ENCODE measurements at places on chromosomes 2 and 18.

DNA sequence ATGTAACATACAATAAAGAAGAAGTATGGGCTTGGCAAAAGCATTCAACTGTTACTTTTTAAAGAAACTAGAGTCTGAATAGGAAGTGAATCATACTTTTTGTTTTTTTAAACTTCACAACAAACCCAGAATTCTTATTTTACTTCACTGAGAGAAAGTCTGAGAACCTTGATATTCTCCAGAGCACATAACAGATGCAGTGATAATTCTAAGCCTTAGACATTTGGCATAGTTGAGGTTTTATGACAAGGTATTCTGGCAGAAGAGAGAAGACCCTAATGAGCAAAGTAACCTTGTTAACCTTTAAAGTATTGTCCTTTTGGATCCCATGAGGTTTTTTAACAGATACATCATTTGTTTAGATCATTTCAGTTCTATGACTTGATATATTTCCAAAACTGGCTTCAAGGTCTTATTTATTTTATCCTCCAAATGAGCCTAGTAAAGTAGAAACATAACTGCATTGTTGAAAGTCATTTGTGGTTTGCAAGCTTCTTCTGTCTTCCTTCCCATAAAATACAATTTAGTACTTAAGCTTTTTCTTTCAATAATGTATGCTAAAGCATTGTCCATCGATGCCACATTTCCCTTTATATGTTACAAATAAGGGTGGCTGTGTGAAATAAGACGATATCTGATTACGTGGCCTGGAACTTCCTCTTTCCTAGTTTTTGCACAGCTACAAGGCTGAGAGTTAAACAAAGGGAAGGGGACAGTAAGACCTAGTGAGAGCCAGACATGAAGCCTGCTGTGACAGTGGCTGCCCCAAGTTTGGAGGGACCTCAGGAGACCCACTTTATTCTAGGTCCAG is 86.1 kb upstream of the ITPRID2 start:
- no peak for DNase-seq

GRCh38 chr2:53242090-53242489 is 525.5 kb upstream of the CHAC2 start:
- no peak for DNase-seq

DNA sequence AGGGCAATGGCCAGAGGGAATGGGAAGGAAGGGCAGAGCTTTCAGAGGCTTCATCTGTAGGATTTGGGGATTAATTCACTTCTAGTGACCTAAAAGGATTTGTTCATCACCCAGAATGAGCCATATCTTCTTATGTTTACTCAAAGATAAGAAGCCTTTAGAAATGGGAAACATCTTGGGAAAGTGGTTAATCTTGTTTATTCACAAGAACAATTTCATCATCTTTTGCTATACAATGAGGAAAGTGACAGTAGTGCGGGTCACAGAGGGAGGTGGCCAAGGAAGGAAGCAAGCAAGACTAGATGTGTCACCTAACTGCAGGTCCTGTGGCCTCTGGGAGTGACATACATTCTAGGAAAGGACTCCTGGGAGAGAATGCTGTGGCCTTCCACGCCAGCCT is 140.4 kb upstream of the ALPP start:
- DNase-seq = no peak

DNA sequence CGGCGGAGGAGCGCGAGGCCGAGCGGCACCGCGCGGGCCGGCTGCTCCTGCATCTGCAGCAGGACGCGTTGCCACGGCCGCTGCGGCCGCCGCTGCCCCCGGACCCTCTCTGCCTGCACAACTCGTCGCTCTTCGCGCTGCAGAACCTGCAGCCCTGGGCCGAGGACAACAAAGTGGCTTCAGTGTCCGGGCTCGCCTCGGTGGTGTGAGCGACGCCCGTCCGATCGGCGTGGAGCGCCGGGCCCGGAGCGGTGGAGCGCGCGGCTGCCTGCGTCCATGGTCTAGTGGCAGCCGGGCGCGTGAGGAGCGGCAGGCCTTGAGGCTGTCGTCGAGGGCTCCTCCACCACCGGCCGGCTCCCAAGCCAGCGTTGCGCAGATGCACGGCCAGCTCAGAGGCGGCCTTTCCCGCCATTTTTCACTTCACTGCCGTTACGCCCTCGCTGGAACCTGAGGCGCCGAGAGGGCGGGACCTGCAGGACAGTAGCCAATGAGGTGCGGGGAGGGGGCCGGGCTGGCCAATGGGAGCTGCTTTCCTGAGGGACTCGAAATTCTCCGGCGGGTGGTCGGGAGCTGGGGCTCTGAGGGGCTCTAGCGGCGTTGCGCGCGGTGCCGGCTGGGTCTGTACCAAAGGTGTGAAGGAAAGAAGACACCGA is 1.9 kb downstream of the TLX2 start:
- DNase-seq = no peak

GRCh38 chr2:122908159-122908558 is 1116.9 kb upstream of the CNTNAP5 start:
- DNase-seq = no peak

DNA sequence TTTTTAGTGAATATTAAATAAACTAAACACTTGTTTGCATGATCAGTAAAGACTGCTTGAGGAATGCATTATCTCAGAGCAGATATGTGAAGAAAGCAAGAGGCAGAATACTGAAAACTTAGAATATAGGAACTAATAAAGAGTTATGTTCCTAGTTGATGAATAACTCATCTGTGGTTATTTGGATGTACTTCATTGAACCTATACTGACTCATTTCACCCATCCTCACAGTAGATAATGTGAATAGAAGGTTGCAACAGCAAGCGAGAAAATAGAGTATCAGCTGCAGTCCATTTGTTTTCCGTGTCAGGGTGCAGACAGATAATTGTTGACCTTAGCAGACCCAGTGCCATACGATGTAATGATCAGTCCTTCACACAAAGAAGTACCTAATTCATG is 945.7 kb upstream of the LRRTM1 start:
- no peak for DNase-seq

- DNase-seq = peak; percentile 34
These were observed 15.9 kb downstream of the ITGB1BP1 start for GRCh38 chr2:9407363-9407811.

DNA sequence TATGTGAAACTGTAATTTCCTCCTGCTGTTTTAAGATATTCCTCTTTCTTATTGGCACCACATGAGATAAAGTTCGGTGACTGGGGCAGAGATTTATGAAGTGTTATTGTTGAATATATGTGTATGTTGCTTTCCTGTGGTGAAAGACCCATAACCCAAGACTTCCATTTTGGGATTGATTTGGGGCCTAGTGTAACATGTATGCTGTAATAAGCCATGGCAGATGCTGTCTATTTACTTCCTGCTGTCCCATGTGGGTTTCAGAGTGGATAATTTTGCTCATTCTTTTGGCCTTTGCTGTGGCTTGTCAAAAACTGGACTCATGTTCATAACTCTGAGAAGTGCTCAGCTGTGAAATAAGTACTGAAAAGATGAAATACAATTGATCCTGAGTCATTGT is 10.8 kb upstream of the MYO1B start:
- no peak for DNase-seq

DNA sequence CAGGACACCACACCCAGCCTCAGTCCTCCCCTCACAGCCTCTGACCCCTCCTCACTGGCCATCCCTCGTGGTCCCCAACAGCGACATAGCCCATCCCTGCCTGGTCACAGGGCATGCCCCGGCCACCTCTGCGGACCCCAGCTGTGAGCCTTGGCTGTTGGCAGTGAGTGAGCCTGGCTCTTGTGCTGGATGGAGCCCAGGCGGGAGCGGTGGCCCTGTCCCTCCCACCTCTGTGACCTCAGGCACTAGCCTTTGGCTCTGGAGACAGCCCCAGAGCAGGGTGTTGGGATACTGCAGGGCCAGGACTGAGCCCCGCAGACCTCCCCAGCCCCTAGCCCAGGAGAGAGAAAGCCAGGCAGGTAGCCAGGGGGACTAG is 7.9 kb downstream of the DES start:
- DNase-seq = no peak

GRCh38 chr2:187003611-187004010 is 154.6 kb upstream of the ZSWIM2 start:
- DNase-seq = no peak

DNA sequence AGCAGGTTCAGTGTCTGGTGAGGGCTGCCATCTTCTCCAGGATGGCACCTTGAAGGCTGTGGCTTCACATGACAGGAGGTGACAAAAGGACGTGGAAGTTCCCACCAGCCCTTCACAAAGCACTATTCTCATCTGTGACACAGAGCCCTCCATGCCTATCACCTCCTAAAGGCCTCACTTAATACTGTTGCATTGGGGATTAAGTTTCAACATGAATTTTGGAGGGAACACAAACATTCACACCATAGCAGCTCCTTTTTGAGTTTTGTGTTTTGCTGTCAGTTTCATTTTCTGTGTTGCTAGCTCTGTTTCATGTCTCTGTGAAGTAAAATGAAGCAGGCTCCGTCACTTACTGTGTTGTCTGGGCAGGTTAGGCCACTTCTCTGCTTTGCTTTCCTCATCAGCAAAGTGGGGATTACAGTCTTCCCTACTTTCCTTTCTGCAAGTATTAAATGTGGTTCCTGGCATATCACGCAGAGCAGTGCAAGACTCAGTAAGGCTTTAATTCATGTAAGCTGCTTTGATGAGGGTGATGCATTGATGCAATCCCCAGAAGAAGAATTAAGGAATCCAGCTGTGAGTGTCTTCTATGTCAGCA is 31.6 kb downstream of the LIMS1 start:
- DNase-seq = peak; percentile 62

- peak; percentile 38 for DNase-seq
These were observed 195.6 kb downstream of the HRH4 start for GRCh38 chr18:24656050-24656449.

- no peak for DNase-seq
These were observed 46.8 kb upstream of the GPC1 start for GRCh38 chr2:240388471-240389301.

DNA sequence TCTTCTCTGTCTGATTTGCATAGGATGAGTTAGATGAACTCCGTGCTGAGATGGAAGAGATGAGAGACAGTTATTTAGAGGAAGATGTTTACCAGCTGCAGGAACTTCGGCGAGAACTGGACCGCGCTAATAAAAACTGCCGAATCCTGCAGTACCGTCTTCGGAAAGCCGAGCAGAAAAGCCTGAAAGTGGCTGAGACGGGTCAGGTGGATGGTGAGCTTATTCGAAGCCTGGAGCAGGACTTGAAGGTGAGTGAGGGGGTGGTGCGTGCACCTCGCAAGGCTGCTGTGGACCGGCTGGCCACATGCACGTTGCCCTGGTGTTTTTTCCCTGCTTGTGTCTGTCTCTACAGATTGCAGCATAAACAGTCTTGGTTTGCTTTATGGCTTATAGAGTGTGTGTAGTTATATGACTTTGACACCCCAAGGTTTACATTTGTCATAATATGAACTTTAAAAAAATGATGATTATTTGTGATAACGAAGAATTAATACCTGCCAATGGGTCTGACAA is 13.1 kb downstream of the MTCL1 start:
- DNase-seq = no peak

- no peak for DNase-seq
These were observed 204.9 kb upstream of the ACVR2A start for GRCh38 chr2:147639891-147640290.

- no peak for DNase-seq
These were observed 74.9 kb upstream of the KLF7 start for GRCh38 chr2:207240649-207241048.

DNA sequence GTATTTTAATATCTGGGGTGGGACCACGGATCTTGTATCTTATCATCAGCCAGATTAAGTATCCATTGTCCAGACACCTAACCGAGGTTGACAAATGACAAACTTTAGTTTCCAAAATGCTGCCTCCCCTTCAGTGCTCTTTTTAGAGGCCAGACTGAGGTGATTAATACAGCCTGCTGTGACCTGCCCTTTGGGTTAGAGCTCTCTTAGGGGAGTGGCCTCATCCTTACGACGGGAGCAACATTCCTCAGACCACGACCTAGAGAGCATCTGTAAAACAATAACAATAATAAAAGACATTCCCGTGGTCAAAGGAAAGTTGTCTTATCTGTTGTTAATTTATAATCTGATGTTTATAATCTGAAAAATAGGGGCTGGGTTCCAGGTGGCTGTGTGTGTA is 405.3 kb downstream of the LPIN1 start:
- no peak for DNase-seq

DNA sequence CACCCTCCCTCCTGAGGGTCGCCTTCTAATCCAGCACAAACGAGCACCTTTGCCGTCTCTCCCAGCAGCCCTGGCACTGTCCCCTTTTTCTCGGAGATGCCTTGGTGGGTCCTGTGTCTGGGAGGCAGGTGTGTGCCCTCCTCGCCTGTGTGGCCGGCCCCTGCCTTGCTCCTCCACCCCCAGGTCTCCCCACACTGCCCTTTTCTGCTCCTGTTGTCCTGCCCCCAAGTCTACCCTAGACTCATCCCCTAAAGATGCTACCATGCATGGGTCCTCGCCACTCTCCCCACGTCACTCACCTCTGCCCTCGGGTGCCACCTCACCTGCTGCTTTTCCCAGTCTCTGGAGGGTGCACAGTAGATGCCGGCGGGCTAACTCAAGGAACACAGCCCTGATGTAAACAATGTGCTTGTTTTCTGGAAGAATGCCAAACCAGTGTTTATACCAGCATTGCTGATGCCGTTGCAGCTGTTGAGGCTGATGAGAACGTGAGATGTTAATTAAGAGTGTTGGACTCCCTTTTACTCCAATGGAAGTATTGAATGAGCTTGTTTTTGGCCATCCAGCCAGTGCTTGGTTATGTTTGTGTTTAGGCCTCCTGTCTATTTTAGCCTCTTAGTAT is 223.1 kb downstream of the AGAP1 start:
- no peak for DNase-seq

- no peak for DNase-seq
These were observed 1.8 kb downstream of the STRN start for GRCh38 chr2:36964496-36965058.

DNA sequence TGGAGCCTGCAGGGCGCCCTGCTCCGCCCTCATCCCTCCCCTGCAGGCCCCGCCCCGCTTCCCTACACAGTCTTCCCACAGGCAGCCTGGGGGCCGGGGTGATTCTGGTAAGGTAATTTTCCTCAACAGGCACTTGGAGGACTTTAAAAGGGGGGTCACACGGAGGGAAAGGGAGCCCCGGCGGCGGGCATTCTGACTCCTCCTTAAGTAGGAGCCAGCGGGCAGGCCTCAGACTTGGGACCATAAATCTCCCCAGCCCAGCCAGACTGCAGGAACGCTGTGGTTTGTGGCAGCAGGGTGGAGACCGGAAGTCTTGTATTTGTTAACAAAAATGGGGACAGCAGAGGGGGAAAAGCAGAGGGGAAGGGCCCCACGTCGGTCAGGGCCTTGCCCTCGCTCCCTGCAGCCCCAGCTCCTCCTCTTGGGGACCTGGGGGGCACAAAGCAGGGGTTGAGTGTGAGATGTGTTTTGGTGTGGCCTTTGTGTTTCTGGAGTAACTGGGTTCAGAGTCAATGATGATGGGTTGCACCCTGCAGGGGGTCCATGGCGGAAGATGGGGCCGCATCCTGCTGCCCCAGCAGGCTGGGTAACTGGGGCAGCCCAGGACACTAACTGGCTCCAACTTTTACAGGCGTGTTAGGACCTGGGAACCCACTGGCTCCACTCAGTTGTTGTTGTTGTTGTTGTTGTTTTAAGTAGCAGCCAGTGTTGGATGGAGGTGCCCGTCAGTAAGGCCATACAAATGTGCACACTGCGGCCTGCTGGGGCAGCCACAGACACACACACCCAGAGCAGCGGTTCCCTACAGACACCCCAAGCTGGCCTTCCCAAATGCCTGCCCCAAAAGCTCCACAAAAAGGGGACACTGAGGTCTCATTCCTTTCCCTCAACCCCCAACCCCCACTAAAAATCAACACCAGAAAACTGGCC is 27.7 kb downstream of the SMAD7 start:
- DNase-seq = no peak

GRCh38 chr2:3982160-3982559 is 278.8 kb downstream of the DCDC2C start:
- no peak for DNase-seq

GRCh38 chr2:241855245-241855887 is 3.3 kb downstream of the PDCD1 start:
- no peak for DNase-seq

GRCh38 chr18:54968807-54969206 is 9.5 kb upstream of the CCDC68 start:
- DNase-seq = no peak

Data from WERI-Rb-1 (cell line).